ENCODE measurements at places on chromosomes 16 and 17.

DNA sequence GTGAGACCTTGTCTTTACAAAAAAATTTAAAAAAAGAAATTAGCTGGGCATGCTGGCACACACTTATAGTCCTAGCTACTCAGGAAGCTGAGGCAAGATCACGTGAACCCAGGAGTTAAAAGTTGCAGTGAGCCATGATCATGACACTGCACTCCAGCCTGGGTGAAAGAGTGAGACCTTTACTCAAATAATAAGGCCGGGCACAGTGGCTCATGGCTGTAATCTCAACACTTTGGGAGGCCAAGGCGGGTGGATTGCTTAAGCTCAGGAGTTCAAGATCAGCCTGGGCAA is 11.5 kb upstream of the RIPOR1 start:
- DNase-seq = no peak

- DNase-seq = no peak
Observed at GRCh38 chr17:77097631-77098180, 43.1 kb upstream of the SEC14L1 start.

DNA sequence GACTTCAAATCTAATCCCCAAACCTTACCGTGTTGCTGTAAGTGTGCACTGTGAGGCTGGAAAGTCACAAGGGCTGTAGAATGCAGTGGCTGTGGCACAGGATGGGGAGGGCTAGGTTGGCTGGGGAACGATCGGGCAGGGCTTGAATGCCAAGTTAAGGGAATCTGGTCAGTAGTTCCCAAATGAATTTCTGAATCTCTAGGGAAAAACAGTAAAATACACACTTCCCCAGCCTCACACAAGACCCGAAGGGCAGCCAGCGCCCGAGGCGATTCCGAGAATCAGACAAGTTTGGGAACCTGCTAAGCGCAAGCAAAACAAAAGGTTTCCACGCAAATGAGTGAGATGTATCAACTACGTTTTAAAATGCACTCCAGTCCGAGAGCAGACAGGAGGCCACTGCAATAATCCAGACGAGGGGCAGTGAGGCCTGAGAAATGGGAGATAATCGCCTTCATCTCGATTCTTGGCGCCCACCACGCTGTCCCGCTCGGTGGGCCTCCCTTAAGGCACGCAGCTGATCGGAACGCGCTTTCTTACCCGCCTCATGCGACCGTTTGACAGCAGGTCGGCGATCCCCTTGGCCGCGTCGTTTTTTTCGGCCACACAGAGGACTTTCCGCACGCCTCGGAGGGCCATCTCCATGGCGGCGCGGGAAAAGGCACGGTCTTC is 599 bp downstream of the TOP3A start:
- no peak for DNase-seq

DNA sequence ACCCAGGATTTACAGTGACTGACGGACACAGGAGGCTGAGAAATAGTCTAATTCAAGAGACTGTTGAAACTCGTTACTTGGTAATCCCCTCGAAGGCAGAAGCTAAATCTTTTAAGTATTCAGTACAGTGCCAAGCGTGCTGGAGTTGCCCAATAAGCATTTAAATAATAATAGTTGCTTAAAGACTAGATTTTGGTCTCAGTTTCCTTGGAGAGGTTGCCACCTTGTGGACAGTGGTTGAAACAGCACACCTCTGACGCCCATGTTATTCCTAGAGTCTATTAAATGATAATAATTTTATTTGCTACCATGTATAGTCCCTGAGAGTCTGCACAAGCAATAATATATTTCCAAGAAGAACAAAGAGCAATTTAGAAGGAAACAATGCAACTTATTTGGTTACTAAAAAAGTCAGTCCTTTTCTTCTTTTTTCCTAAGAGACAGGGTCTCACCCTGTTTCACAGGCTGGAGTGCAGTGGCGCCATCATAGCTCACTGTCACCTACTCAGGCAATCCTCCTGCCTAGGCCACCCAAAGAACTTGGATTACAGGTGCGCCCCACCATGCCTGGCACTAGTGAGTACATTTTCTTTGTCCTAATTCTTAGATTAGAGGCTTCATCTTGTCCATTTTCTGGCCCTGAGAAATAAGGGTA is 138.0 kb upstream of the NUDT7 start:
- peak; percentile 56 for DNase-seq

- no peak for DNase-seq
Observed at GRCh38 chr17:72974605-72975232, 117.8 kb downstream of the SLC39A11 start.

GRCh38 chr16:58272855-58273254 is 22.0 kb downstream of the PRSS54 start:
- DNase-seq = no peak

DNA sequence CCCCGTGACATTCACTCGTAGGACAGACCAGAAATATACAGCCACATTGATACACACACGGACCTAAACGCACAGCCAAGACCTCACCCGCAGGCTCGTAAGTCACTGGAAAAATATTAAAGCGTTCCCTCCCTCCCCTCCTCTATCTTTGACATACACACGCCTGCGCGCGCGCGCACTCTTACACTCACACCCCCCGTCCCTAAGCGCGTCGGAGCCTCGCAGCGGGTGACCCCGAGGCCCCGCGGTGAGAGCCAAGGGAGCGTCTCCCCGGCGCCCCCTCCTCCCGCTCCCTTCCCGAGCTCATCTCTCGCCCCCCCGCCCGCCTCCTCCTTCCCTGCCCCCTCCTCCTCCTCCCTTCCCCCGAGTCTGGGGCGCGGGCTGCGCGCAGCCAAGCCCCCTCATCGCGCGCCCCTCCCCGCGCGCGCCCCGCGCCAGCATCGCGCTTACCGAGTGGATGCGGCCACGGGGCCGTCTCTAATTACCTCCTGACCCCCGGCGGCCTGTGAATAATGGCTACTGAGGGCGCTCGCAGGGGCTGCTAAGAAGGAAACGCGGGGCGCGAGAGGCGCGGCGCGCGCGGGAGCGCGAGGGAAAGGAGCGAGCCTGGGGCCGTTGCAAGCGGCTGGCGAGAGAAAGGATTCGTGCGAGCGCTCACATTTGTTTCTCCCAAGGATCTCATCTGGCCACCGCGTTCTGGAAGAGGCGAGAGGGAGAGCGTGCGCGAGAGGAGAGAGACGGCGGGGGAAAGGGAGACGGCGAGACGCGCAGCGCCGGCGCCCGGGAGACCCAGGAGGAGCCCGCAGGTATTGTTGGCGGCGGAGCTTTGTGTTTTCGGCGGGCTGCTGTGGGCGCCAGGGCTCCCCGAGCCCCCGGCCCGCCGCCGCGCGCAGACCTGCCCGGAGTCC is 42.4 kb downstream of the RAI1 start:
- peak; percentile 86 for DNase-seq

DNA sequence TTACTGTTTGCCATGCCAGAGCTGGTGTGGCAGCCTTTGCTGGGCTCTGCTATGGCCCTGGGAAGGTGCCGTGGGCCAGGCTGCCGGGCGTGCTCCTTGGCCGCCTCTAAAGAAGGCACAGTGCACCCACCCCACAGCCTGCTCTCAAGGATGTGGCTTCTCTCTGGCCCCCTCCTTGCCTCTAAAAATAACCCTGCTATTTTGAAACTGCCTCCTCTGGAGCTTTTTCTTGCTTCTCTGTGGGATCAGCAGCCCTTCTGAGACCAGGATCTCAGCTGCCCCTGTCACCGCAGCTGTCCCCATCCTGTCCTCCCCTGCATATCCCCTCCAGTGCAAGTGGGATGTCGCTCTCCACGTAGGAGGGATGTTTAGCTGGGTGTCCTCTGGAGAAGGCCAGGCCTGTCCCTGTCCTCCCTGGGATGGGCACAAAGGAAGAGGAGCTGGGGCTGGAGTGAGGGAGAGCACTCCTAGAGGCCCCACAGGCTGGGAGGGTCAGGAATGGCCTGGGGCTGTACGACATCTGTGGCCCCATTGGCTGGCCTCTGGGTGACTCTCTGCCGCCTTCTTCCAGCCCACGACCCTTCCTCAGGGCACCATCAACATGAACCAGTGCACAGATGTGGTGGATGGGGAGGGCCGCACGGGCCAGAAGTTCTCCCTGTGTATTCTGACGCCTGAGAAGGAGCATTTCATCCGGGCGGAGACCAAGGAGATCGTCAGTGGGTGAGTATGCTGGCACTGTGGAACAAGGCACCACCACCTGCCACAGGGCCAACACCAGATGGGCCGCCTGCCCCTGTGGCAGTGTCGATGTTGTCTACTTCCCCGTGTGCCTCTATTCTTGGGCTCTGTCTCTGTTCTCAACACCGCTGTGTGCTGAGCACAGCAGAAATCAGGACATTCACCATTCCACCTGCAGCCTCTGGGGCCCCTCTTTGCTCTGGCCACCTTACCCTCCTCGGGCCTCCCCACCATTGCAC is 79.7 kb downstream of the PLD6 start:
- DNase-seq = no peak

GRCh38 chr16:50178491-50178941 is 25.4 kb downstream of the TENT4B start:
- DNase-seq = no peak

DNA sequence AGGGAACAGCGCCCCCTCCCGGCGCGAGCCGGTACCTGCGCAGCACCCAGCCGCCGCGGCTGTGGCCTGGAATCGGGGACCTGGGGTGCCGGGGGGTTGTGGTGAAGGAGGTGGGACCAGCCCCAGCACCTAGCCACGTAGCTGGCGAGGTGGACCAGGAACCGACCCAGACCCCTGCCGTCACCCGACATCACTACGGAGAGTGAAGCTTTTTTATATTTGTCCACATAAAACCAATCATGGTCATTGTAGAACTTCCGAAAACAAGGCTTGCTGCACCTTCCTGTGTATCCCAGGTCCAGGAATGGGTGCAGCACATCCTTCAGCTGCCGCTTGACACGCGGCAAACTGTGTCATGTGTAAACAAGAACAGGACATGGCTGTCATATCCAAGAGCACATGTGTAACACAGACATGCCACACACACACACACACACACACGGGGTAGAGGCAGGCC is 1.3 kb downstream of the HBQ1 start:
- DNase-seq = peak; percentile 32

- no peak for DNase-seq
Observed at GRCh38 chr16:31453255-31454204, 5.8 kb upstream of the ARMC5 start.

DNA sequence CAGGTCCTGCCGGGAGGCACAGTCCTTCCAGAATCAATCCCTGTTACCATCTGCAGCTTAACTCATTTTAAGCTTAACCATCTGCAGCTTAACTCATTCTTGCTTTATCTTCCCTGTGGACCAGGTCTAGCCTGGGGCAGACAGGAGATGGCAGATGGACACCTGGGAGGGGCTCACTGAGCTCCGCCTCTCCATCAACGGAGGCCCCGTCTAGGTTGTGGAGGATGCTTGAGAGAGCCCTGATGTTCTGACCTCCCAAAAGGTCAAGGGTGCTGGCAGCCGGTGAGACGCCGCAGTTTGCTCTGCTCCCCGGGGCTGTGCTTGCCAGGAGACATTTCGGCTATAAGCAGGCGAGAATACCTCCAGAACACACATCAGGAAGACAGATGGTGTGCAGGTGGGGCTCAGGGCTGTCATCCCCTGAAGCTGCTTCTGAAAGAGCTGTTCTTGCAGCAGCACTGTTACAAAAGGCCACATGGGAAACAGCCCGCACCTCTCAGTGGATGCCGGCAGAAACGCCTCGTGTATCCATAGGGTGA is 41.3 kb downstream of the BAIAP2 start:
- no peak for DNase-seq

GRCh38 chr16:77763994-77764393 is 24.4 kb upstream of the VAT1L start:
- no peak for DNase-seq

- no peak for DNase-seq
Observed at GRCh38 chr16:27446721-27447120, 44.7 kb downstream of the IL21R start.

DNA sequence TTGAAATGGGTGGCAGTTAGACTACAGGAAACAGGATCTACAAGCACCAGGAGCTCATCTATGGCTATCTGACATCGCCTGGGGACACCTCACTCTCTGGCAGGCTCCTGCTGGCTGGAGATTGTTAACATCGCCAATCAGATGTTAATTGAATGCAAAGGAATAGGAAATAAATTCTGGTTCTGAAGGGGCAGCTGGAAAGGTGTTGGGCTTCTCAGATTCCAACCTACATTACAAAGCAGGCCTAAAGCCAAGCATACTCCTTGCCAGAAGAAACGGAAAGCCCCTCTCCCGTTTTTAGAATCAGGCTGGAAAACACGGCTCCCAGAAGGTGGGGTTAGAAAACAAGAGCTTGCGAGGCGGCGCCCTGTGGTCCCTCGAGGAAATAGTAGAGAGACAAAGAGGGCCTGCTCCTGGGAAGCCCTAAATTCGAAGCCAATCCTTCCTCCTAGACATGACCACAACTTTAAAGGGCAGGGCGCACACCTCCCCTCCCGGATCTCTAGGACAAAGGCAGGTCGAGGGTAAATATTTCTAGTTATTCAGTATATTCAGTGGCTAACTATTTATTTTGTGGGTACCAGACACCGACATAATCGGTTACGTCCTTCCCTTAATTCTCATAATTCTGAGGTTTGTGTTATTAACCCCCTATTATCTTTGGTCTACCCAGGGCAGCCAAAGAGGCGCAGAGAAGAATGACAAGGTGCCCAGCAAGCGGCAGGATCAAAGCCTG is 763 bp upstream of the TOM1L1 start:
- DNase-seq = no peak

- no peak for DNase-seq
Observed at GRCh38 chr16:68434624-68435210, 13.6 kb downstream of the SMPD3 start.

DNA sequence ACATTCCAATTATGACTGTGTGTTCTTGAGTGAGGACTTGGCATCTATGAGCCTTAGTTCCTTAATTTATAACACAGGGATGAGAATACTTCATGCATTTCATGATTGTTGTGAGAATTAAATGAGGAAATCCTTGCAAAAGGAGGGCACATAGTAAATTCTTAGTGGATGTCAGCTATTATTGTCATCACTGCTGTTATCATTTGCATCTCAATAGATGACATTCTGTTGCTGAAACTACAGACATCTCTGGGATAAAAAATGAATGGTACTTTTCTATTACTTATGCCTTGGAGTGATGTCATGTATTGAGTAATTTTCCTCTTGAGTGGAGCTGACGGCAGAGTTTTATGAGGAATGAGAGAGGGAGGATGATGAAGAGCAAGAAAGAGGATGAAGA is 184.4 kb upstream of the CDH11 start:
- no peak for DNase-seq

DNA sequence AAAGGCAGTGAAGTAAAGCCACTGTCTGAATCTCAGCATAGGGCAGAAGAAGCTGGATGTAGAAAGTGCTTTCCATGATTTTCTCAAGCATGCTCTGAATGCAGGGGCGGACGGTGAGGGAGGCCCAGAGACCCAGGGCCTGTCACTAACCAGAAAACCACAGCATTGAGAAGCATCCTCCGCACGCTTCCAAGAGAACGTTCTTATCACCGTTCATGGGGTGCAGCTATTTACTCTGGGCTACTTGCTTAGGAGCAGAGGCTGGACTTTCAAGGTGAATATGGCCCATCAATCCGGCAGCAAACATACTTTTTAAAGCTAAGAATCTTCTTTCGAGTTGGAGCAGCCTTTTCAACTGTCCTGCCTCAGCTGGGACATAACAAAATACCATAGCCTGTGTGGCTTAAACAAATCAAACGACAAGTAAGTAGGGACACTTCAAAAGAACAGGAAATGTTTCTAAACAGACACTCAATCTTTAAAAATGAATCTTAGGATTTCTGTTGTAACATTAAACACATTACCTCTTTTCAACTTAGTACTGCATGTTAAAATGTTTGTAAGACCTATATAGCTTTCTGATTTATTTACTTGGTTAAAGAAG is 46.5 kb upstream of the CDRT4 start:
- no peak for DNase-seq
